ENCODE measurements at places on chromosomes 11 and 22. TPM values are rescaled to one million over a fixed set of nuclear protein-coding genes. Genes with fewer than 3 reads are reported as not detected.

- DNase-seq = peak; percentile 33
Measured at GRCh38 chr22:37892566-37893335, 13.3 kb upstream of the MICALL1 start.

DNA sequence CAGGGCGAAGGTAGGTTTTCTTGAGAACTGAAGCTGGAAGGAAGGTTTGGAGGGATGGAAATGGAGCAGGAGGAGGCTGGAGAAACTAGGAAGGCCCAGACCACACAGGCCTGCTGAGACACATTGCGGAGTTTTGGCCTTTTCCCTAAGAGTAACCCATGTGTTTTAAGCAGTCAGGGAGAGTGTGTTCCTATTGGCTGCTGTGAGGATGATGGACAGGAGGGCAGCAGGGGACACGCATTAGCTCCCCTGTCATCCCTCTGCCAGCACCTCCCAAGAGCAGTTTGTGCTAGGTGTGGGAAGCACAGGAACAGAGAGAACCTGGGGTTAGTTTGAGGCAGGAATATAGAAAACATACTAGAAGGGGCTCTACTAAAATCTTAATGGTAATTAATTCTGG lies 842.1 kb downstream of the TBC1D22A start:
- no peak for DNase-seq

- DNase-seq = no peak
Measured at GRCh38 chr11:92784331-92784730, 185.1 kb upstream of the MTNR1B start.

DNA sequence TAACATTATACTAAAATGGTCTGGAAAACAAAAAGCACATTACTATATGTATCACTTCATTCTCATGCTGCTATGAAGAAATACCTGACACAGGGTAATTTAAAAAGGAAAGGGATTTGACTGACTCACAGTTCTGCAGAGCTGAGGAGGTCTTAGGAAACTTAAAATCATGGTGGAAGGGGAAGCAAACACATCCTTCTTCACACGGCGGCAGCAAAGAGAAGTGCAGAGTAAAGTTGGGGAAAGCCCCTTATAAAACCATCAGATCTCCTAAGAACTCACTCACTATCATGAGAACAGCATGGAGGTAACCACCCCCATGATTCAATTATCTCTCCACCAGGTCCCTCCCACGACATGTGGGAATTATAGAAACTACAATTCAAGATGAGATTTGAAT lies 60.0 kb downstream of the FAM181B start:
- DNase-seq = no peak

DNA sequence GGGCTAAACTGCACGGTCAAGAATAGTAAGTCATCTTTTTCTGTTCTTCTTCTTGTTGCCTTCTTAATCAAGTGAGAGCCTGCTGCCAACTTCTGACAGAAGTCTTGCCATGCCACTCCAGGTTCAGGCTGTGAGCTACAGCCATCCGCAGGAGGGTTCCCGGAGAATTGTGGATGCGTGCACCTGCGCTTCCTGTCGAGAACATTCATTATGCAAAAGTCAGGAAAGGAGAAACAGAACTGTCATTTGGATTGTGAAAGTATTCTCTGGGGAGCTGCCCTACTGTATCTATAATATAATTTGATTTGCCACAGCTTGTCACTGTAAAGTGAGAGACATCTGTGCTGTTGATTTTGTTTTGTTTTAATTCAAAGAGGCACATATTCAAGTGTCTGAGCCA lies 12.3 kb downstream of the IL17RA start:
- no peak for DNase-seq

- no peak for DNase-seq
Measured at GRCh38 chr22:27298332-27298731, 503.2 kb downstream of the MN1 start.

FAM111B gene
- total RNA-seq = not detected

KREMEN1 gene
- total RNA-seq = 8.4 TPM

Data from thoracic aorta (tissue), 2 donors.